ENCODE measurements at places on chromosomes 7 and 10.

DNA sequence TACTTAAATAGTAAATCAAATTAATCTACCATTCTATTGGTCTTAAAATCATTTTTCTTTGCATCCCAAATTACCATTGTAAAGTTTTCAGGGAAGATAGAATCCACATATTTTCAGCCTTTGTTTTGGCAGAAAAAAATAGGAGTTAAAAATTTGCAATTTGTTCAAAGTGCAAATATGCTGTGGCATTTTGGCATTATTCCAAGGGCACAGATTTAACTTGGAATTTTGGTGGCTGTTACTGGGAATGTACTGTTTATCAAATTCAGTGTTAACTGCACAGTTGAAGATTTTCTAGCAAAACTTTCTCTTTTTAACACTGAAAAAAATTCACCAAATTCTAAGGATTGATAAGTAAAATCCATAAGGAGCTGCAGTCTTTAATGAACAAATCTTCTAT lies 151.0 kb upstream of the HDAC9 start:
- no peak for DNase-seq

GRCh38 chr10:103382769-103383168 lies 13.5 kb downstream of the ATP5MK start:
- DNase-seq: no peak

GRCh38 chr7:15594461-15594860 lies 32.6 kb upstream of the AGMO start:
- DNase-seq: no peak

DNA sequence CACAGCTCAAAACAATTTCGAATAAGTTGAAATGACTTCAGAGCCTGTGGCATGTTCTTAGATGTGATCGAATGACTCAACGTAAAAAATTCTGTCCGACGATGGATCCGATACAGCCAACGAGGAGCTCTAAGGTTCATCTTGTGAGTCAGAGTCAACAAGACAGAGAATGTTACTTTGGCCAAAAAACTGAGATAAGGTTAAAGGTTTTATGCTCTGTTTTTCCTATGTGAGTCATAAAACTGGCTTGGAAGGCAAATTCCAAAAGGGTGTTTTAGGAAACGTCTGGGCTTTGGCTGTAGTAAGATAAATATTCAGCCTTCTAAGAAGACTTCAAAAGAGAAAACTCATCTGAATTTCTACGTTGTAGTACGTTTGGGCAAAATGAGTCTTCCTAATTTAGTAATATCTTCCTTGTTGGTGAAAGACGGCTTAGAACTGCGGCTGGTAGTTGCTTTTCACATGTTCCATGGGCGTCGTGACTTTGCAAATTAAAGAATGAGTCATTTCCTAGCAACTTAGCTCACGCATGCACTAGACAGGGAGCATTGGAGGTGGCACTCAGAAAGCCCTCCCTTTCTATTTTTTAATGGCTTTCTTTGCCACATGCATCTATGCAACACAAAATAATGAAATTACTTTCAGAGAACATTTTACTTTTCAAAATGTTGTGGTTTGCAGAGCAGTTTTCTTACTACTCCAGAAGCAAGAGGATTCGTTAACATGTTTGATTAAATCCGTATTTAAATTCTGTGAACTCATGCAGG lies 28.2 kb downstream of the PFKP start:
- DNase-seq: no peak

GRCh38 chr10:71893920-71894319 lies 42.9 kb upstream of the PSAP start:
- no peak for DNase-seq

GRCh38 chr7:105911961-105912575 lies 35.7 kb upstream of the ATXN7L1 start:
- no peak for DNase-seq

DNA sequence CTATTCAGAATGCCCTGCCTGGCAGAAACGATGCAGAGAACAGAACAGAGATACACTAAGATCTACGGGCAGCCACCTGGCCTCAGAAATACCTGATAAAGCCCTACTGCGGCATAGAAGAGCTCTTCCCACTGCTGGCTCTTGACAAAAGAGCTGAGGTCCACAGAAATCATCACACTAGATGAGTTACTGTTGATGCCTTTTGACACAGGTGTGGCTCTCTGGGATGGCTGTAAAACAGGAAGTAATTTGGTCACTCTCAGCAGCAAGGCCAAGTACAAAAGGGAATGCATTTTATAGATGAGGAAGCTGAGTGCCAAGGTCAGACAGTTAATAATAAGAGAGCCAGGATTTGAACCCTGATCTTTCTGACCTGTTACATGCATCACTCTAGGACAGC lies 35.0 kb upstream of the ACSL5 start:
- DNase-seq: no peak

DNA sequence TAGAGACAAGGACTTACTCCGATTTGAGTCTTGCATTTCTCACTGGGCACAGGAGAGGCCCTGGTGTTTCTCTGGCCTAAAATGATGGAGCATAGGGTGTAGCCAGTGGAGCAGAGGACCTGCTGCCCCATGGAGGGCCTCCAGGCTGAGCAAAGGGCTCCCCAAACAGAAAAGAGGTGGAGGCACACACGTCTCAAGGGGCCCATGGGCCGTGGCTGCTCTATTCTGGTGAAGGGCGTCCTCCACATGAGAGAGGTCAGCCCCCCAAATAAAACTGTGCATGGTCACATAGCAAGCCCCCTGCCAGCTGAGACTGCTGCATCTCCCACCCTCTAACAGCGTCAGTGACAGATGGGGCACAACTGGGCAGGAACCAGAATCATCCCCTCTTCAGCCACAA lies 41.4 kb downstream of the MYO1G start:
- no peak for DNase-seq

DNA sequence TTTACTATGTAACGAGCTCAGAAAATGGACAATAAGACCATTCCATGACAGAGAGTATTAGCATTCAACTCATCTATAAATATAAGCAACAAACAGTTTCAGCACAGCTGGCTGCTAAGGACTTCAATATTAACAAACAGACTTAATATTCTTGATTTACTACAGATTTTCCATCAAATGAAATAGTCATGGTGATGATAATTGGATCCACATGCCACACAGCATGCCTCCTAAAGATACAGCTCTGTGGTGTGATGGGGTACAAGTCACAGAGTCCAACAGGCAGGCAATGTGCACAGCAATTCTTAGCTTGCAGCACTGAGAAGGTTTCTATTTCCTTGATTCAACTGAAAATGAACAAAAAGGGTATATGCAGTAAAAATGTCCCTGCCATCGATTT lies 54.0 kb downstream of the DOCK4 start:
- DNase-seq: no peak

GRCh38 chr7:110187877-110188554 lies 902.9 kb upstream of the LRRN3 start:
- DNase-seq: no peak

- DNase-seq: no peak
Observed at GRCh38 chr7:121202834-121203233, 126.0 kb upstream of the WNT16 start.

GRCh38 chr7:150877536-150877935 lies 25.2 kb downstream of the AOC1 start:
- DNase-seq: no peak

DNA sequence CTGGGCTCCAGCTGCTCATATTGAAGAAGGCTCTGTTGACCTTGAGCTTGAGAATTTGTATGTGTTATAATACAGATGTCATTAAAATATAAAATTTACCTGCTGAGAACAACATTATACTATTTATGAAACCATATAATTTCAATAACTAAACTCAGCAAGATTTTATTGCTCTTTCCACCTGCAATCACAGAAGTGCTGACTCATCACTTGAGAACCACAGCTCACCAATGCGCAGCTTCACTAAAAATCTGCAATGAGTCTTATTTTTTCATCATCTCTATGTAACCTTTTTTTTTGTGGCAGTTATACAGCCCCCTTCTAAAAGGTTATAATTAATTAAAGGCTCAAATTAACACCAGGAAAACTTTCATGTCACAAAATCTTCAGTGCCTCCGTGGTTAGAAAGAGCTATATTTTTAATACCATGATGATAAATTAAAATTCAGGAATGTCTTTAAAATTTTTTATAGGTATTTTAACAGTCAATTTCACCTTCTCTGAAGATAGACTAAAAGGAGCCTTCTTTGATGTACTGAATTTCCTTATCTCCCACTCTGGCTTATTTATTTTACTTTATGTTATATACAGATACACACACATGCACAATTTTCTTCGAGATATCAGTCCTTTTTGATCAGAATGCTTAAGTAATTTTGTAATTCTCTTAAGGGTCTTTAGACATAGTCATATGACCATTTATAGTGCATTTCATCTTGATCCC lies 102.7 kb downstream of the EVX1 start:
- DNase-seq: no peak

- no peak for DNase-seq
Observed at GRCh38 chr7:22173685-22174573, 183.0 kb downstream of the RAPGEF5 start.

GRCh38 chr7:135831455-135832195 lies 83.0 kb upstream of the FAM180A start:
- DNase-seq: no peak

DNA sequence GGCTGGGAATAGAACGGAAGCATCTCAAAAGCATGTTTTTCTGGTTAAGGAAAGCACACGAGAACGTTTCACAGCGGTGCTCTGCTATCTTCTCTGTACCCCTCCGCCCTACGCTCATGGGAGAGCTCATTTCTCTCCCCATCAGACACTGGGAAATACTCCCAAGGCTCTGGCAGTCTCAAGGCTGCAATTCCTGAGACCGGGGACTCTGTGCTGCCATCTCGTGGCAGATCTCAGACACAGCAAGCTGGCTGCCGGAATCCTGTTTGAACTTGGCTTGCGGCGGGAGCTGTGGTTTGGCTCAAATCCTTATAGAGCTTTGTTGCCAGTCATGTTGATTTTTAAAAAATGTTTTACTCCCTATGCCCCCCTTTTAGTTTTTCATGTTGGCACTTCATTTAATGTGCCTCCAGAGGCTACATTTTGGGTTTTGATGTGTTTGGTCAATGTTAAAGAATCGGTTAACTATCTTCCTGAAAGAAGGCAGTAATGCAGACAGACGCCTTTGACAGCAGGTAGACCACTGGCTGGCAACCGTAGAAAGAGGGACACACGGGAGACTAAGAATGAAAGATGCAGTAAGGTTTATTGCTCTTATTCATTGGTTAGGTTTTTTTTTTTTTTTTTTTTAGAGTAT lies 27.6 kb downstream of the BMPER start:
- DNase-seq: peak; percentile 83

DNA sequence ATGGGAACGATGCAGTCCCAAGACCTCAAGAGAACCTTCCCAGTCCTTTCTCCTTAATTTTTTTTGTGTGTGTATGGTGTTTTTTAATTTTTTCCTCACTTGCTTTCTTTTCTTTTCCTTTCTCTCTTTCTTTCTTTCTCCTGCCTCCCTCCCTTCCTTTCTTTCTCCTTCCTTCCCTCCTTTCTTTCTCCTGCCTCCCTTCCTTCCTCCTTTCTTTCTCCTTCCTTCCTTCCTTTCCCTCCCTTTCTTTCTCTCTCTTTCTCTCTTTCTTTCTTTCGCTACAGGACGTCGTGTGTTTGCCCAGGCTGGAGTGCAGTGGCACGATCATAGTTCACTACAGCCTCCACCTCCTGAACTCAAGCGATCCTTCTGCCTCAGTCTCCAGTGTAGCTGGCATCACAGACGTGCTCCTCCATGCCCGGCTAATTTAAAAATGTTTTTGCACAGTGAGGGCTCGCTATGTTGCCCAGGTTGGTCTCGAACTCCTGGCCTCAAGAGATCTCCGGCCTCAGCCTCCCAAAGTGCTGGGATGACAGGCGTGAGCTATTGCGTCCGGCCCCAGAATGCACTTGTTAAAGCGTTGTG lies 709 bp upstream of the NIPSNAP2 start:
- no peak for DNase-seq

DNA sequence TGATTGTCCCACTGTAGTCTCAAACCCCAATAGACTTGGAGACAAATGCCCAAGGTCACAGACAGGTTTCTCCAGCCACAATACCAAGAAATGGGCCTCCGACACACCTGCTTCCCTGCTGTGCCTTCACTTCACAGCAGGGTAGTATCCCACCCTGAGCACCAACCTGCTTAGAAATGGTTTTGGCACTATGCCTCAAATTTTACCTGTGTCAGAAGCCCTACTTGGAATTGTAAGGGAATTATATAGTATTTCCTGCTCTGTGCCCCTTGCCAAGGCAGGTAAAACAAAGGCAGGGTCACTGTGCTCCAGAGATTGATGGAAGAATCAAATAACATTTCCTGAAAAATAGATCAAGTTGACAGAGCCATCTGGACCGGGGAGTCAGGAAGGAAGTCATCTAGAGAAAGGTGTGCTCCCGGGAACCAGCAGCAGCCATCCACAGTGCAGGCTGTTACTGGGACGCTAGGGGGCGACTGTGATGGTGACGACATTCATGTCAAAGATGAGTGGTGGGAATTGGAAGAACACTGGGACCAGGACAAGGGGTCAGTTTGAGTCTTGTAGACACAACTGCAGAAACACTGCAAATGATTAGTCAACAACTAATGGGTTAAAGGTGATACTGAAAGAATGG lies 117.8 kb upstream of the AKR1E2 start:
- DNase-seq: no peak

DNA sequence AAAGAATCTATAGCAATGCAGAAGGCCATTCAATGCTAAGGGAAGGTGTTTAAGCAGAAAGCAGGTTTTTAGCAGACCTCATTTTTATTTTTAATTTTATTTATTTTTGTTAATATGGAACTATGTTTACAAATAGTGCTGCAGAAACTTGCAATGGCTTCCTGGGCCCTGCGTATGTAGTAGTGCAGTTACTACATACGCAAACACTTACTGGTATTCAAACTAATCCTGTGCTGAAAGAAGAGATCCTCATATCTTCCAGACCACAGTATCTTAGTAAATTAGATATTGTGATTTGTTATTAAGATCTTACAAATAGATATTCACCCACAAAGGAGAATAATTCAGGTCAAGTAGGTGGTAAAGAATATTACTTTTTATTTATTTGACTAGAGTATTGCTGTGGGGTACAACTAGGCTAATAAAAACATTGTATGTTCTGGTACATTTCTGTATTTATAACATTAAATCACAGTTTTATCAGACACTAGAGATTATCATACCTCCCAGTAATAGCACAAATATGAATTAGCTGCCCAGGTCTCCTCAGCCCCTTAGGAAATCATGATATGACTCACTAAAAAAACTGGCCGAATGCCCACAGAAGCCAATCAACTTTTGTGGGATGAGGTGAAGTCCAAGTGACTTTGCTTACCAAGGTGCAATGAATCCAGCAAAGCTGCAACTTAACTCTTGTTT lies 57.6 kb downstream of the RNLS start:
- no peak for DNase-seq

DNA sequence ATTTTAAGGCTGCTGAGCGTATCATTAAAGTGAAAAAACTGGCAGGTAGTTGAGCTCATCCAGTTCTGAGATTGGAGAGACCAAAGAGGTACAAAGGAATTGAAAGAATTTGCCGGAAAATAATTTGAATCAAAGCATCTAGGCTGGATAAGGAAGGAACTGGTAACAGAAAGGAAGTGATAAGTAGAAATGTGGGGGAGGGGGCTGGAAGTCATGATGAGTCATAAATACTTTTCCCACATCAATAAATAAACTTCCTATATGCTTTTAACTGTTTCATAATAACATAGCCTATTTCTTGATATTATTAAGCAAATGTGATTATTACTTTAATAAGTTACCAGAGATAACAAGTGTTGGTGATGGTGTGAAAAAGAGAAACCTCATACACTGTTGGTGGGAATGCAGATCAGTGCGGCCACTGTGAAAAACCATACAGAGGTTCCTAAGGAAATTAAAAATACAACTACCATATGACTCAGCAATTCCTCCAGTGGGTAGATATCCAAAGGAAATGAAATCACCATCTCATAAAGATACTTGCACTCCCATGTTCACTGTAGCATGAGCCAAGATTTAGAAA lies 27.0 kb downstream of the ZNF438 start:
- no peak for DNase-seq

Data from cerebellar nuclear complex (tissue), 1 donor.